Ecto neural progenitor cell (in vitro differentiated cells): ENCODE measurements at places on chromosomes 13 and 19.
A peak's percentile ranks its signal among the peaks of the same experiment; 100 is the strongest.

- DNase-seq = no peak
Observed at GRCh38 chr13:48858122-48858902, 117.4 kb upstream of the FNDC3A start.

- no peak for DNase-seq
Observed at GRCh38 chr13:43003010-43003409, 11.0 kb upstream of the EPSTI1 start.

DNA sequence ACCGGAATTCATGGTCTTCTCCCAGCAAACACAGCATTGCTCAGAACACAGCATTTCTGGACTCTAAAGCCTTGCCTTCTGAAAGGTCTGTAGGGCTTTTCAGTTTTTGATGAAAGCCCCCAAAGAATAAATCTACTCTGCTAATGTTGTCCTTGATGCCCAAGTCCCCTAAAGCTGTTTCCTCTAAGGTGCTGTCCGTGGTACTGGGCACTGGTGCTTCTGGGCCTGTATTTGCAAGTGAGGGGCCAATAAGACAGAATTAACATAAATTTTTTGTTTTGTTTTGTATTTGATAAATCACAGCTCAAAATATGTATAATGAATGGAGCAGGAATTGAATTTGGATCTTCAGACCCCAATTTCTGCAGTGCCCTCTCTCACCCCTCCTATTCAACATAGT is 12.1 kb upstream of the LGALS13 start:
- no peak for DNase-seq

DNA sequence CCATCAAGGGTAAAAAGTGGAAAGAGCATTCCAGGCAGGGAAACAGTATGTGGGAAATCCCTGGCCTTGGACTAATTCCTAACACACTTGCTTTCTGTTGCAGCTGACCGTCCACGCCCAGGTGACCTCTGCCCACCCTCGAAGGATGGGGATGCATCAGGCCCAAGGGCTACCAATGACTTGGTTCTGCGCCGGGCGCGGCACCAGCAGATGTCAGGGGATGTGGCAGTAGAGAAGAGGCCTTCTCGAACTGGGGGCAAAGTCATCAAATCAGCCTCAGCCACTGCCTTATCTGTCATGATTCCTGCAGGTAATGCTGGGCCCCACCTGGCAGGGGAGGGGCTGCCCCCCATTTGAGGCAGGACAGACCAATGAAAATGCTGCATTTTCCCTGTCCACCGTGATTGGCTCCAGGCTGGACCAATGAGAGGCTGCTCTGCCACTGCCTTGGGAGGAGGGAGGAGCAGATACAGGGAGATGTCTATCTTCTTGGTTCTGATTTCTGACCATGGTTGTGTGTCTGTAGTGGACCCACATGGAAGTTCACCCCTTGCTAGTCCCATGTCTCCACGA is 12.6 kb downstream of the DNASE2 start:
- DNase-seq = no peak

- DNase-seq = no peak
Observed at GRCh38 chr13:94859811-94860210, 147.5 kb upstream of the SOX21 start.

GRCh38 chr19:46704379-46705076 is 12.4 kb downstream of the PRKD2 start:
- DNase-seq = peak; percentile 85

DNA sequence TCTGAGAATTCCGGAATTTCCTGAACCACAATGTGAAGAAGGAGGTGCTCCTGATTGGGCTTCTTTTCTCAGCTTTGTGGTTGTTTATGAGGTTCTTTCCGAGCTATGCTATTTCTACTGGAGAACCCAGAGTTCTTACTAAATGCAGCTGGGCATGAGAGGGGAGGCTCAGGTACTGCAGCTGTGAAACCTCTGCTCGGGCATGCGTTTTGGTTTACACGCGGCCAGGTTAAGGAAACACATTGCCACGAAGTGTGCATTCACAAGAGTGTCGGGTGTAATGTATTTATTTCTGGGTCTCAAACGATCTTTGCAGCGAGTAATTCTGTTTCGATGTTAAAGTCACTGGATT is 661 bp upstream of the MIR17HG start:
- DNase-seq = no peak

- no peak for DNase-seq
Observed at GRCh38 chr19:48529156-48529555, 17.5 kb upstream of the LMTK3 start.

GRCh38 chr13:45179428-45179827 is 21.4 kb downstream of the KCTD4 start:
- DNase-seq = no peak

DNA sequence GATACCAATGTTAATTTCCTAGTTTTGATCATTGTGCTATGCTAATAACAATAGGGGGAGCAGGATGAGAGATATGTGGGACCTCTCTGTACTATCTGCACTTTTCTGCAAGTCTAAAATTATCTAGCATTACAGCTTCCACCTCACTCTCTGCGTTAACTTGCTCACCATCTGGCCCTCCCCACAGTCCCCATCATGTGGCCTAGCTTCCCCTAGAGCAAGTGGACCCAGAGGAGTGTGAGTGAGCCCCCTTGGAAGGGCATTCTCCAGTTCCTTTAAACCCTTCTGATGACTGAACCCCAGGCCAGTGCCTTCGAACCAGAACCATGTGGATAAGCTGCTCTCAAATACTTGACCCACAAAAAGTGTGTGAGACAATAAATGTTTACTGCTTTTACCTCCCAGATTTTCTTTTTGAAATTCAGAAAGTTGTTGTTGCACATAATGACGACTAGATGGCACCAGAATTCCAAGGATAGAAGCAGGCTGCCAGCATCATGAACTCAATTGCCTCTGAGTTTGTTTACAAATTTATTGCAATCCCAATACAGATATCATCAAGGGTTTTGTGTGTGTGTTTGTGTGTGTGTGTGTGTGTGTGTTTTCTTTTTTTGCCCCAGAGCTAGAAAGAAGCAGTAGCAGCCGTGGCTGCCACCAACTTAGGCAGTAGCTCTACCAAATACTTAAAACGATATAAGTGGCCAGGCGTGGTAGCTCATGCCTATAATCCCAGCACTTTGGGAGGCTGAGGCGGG is 49.0 kb upstream of the ZNF780A start:
- no peak for DNase-seq

DNA sequence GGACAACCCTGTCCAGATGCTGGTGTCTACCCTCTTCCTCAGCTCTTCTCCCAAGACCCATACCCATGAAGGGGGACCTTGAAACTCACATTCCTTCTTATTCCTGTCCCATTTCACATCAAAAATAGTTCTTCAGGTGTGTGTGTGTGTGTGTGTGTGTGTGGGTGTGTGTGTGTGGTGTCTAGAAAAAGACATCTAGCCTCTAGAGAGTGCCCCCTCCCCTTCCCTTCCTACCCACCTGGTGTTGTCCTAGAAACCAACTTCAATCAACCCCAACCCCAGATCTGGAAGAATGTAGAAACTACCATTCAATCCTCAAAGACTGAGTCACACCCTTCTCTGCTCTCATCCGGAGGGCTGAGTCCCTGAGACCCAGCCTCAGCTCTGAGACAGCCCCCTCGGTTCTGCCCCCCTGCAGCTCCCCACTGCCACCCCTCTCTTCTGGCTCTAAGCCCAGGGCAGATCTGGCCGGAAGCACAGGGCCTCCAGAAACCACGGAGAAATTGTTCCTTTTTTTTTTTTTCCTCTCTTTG is 3.5 kb downstream of the KCNN4 start:
- no peak for DNase-seq

- DNase-seq = no peak
Observed at GRCh38 chr19:5086230-5086629, 117.3 kb downstream of the KDM4B start.

DNA sequence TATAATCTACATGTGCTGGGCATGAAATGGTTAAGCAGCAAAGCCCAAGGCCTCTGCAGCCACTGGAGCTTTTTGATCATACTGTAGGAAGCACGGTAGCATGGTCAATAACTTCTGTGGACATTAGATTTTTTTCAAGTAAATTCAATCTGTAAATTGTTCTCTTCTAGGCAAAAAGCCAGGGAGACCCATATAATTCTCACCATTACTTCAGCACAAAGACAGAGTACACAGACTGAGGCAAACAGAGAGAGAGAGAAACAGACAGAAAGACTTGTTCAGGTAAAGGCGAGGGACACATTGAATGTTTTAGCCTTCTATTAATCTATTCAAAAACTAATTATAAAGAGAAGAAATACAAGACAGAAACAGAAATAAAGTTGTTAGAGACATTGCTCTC is 349.4 kb downstream of the RFC3 start:
- no peak for DNase-seq

GRCh38 chr19:16398530-16399249 is 73.1 kb downstream of the EPS15L1 start:
- no peak for DNase-seq

DNA sequence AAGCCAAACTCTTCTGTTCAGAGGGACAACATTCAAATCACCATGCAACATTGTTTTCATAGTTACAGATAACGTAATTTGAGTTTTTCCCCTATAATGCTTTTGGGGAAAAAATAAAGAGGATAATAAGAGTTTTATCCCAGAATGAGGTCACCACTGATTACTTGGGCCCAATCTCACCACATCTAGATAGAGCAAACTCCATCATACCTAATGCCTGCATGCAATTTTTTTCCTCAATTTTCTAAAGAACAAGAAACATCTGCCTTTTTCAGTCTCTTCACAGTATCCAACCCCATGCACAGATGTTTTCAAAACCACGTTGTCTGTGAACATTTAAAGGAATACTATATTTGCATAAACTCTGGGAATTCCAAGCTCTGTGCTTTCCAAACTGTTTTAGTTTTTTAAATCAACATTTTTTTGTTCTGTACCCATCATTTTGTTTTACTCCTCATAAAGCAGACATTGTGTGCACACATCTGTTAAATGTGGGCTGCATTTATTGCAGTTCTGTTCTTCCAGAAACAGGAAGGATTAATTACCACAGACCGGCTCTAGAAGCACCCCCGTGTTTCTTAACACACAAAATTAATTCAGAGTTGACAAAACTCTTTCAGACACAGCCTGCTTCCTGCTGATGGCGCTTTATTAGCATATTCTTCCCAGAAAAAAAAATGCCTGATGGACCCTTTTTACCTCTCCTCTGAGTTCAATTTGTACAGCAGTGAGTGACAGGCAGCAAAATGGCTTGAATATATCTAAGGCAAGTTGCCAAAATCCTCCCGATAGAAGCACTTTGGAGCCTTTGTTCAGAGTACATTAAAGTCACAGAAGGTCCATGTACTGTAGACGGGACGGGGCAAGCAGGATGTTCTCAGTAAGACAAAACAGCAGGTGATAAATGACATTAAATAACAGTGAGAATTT is 1171.9 kb downstream of the EFNB2 start:
- no peak for DNase-seq

- no peak for DNase-seq
Observed at GRCh38 chr13:97881556-97881955, 71.9 kb upstream of the IPO5 start.

DNA sequence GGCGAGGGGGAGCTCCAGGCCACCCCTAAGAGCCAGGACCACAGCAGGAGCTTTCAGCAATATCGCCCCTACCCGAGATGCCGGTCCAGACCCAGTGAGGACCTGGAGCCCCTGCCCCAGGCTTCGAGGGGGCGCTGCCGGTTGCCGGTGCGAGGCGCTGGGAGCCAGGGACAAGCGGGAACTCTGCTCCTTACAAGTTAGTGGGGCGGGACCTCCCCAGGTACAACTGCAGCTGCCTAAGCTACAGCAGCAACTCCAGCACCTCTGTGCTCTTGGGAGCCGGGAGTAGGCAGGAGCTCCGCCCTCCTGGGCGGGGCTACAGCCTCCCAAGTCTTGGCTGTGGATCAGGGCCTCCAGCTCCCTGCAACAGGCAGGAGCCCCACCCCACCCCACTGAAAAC is 15.2 kb upstream of the TSC22D1 start:
- DNase-seq = no peak

- no peak for DNase-seq
Observed at GRCh38 chr13:24362435-24362952, 53.1 kb downstream of the C1QTNF9 start.

DNA sequence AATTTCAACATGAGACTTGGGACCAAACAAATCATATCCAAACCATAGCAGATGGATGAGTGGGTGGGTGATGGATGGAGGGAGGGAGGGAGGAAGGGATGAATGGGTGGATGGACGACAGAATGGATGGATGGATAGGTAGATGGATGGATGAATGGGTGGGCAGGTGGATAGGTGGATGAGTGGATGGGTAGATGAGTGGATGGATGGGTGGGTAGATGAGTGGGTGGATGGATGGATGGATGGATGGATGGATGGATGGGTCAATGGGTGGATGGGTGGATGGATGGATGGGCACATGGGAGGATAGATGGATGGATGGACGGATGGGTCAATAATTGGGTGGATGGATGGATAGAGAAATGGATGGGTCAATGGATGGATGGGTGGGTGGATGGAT is 47.9 kb upstream of the ONECUT3 start:
- no peak for DNase-seq

- DNase-seq = no peak
Observed at GRCh38 chr19:15466851-15467733, 2.7 kb upstream of the RASAL3 start.

- DNase-seq = no peak
Observed at GRCh38 chr13:92727118-92727517, 499.5 kb upstream of the GPC6 start.

GRCh38 chr13:46303742-46304385 is 83.2 kb downstream of the RUBCNL start:
- DNase-seq = no peak

- DNase-seq = no peak
Observed at GRCh38 chr19:18300930-18301717, 19.7 kb upstream of the JUND start.

DNA sequence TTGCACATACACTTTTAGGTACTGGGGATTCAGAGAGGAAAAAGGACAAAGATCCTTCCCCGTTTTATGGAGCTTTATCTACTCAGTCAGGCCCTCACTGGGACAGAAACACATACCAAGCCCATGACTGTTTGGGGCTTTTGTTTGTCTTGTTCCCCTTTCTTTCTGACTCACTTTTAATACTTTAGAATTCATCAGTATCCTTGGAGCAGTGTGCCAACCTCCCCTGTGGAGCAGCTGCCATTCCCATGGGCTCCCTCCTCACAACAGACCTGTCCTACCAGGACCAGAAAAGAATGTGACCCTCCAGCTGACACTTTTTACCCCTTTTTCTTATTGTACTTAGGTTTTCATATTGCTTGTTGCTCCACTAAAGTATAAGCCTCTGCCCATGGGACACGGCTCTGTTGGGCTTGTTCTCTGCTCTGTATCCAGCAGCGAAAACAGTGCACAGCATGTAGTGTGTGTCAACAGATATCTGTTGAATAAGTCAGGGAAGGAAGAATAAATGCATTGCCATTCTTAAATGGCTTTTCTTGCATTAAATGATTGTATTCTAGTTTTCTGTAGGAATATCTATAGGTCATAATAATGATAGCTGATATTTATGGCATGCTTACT is 431.1 kb downstream of the EFNB2 start:
- no peak for DNase-seq

DNA sequence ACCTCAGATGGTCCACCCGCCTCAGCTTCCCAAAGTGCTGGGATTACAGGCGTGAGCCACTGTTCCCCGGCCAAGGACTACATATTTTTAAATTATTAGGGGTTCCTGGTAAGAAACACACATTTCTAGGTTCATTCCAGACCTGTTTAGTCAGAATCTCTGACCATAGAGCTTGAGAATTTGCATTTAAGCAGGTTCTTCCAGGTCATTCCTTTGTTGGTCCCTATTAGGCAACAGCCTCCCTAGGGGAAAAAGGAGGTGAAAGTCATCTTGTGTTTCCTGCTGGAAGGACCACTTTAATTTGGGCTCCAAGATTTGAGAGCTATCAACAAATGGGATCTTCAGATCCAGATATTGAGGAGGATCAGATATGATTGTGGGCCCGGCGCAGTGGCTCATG is 16.3 kb downstream of the S1PR2 start:
- no peak for DNase-seq

- no peak for DNase-seq
Observed at GRCh38 chr13:26541678-26542568, 15.6 kb upstream of the WASF3 start.
